ENCODE measurements at places on chromosomes 6 and 20.
A peak's percentile ranks its signal among the peaks of the same experiment; 100 is the strongest.

GRCh38 chr20:57066126-57066900, 200.1 kb downstream of the BMP7 start:
- DNase-seq, result no peak

DNA sequence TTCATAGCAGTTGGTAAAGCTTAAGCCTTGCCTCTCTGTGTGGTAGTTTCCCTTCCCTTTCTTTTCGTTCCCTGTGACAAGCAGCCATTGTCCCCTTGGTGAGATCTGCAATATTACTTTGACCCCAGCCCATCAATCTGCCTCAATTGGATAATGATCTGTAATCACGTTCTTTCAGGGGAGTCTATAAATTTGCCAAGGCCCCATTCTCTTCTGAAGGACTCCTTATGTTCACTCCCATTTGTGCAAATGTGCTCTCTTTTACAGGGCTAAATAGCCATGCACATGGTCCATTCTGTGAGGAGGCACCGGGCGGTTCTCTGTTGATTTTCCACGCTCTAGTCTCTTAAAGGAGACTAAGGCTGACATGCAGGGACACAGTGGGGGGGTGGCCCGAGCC, 660.4 kb upstream of the SLC35B3 start:
- DNase-seq, result no peak

GRCh38 chr6:160028487-160029275, 59.8 kb downstream of the IGF2R start:
- DNase-seq, result no peak

DNA sequence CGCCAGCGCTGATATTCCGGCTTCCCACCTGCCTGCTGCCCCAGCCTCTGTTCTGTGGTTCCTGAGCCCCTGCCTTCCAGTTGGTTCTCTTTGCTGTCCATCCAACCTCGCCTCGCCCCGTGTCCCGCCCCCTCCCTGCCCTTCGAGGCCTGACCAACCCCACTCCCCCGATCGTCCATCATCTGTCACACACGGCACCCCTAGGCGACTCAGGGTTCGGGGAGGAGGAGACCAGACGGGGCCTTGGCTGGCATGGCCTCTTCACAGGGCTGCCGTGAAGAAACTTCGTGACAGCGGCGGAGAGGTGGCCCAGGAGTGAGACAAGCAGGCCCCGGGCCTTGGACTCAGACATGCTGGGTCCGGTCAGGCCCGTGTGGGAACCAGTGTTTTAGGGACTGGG, 226.1 kb downstream of the QKI start:
- DNase-seq, result no peak

DNA sequence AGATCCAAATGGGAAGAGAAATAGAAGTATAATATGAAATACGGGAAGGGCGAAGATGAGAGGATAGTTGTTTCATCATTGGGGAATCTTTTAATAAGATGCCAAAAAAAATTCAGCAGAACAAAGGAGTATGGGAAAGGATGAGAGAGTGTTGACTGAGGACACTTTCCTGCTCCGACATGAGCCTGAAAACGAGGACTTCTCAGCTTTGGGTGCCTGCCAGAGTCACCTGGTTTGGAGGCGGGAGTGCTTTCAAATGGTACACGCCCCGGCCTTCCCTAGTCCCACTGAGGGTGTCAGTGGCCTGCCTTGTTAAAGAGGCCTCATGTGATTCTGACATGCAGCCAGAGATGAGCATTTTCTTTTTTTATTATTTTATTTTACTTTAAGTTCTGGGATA, 250.9 kb downstream of the ANKRD60 start:
- no peak for DNase-seq

- no peak for DNase-seq
These were observed 611.3 kb downstream of the HDGFL1 start for GRCh38 chr6:23180504-23181293.

- peak; percentile 53 for DNase-seq
These were observed 780 bp upstream of the TAF4 start for GRCh38 chr20:62066339-62066982.

DNA sequence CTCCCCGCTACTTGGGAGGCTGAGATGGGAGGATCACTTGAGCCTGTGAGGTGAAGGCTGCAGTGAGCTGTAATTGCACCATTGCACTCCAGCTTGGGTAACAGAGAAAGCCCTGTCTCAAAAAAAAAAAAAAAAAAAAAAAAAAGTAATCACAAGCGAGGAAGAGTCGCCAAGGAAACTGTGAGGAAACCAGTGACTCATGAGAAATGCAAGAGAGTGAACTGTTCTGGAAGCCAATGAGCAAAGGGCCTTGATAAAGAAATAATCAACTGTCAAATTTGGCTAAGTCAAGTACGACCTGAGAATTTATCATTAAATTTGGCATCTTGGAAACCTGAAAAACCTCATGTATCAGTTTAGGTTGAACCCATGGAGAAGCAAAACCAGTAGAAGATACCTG, 16.1 kb upstream of the LAMP5 start:
- DNase-seq, result no peak

DNA sequence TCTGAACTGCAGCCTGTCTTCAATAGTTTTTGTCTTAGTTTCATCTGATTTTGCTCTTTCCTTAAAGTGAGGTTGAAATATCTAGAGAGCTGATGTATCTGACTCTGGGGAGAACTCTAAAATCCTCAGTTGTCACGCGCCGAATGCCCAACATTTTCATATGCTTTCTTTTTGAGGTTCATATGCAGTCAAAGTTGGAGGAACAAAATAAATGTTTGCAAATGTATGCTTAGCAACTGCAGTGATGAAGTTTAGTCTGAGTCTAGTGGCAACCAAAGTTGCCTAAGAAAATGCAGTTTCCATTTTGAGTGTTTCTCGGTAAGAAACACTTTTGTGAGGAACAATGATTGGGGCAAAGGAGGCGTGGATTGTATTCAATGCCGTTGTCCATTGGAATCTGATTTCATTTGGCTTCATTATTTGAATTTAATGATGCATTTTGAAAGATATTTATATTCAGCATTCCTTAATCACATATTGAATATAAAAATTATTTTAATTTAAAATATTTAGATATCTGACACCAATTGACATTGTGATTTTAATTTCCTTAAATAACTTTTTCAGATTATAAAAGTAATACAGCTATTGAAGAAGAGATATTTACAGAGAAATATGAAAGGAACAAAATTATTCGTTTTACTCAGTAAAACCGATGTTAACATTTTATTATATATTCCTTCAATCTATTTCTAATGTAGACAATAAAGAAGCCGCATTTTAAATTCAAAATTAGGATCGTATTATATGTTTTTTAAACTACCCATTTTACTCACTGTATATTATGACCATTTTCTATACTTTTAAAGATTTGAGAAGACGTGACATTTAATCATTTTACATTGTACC, 122.0 kb downstream of the PLEKHG1 start:
- DNase-seq, result no peak

- no peak for DNase-seq
These were observed 8.8 kb downstream of the CDKAL1 start for GRCh38 chr6:20542927-20543602.

GRCh38 chr6:166575205-166575604, 11.3 kb downstream of the RAMACL start:
- DNase-seq, result no peak

DNA sequence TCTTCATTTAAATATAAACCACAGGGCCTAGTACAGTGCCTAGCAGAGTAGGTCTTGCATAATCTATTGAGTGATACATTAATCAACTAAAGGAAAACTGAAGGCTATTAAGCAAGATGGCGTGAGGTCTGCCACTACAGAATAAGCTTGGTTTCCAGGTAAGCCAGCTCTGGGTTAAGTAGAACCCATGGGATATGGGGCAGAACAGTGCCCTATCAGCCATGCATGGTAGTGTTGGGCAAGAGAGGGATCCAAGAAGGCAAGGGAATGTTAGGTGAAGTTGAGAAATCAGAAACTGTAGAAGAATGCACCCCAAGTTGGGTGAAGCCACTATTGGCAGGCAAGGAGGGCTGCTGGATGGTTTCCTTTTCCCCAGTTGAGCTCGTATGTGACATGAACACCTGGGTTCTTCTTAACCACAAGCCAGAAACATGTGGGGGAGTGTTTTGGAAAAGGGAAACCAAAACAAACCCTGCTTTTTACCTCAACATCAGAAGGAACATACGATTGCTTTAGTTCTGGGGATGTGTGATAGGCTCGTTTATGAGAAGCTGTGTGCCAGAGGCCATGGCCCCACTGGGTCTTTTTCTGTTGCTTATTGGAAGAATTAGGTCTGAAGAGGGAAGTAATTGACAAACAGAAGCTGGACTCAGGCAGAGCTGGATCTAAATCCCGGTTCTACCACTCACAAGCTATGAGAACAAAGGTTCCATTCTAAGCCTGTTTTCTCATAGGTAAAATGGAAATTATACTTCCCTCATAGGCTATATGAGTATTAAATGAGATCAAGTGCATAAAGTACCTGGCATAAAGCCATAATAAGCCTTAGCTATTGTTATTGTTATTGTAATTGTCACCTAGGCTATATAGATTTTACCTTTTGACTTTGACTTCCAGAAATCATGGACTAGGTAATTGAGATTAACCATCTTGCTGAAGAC, 33.5 kb downstream of the NEDD9 start:
- DNase-seq, result no peak

DNA sequence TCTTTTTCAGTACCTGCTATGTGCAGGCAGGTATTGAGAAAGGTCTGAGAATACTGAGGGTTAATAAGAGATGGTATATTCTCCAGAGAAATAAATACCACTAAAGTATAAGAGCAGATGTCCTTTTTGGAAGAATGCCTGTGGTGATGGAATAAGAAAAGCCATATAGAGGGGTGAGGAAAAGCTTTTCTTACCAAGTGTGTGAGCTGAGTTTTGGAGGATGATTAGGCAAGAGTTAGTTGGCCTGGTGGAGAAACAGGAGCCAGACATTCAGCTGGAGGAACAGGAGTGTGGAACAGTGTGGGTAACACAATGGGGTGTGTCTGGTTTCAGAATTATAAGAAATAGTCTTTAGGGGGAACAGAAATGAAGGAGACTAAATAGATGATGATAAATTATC, 19.9 kb downstream of the ZNF451 start:
- no peak for DNase-seq

DNA sequence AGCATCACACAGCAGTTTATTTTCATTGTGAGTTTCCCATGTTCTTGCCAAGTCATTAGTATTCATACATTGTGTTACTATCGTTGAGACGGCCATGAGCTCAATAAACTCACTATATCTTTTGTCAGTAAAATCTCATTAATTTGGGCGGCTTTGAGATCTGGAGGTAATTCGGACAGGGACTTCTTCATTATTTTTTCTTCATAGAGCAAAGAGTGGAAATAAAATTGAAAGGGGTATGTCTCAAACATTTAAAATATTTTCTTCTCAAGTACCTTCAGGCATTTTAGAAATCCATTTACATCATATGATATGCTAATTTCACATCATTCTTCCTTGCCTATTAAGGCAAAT, 14.6 kb downstream of the NOX3 start:
- DNase-seq, result no peak

DNA sequence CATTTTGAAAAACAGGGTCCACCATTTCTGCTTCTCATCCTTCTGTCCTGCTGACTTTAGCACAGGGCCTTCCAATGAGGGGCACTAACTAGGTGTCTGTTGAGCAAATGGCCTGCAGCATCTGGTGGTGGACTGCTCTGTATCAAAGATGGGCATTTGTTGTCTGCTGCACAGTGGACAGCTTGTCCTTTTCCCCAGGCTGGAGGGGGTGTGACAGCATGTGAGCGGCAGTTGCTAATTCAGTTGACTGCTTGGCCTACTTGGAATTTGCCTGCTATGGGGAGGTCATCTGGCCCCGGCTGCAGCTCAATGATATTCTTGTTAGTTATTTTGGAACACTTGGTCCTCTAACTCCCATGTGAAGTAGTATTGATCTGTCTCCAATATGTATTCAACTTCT, 93.7 kb downstream of the SH3BGRL2 start:
- DNase-seq, result no peak

DNA sequence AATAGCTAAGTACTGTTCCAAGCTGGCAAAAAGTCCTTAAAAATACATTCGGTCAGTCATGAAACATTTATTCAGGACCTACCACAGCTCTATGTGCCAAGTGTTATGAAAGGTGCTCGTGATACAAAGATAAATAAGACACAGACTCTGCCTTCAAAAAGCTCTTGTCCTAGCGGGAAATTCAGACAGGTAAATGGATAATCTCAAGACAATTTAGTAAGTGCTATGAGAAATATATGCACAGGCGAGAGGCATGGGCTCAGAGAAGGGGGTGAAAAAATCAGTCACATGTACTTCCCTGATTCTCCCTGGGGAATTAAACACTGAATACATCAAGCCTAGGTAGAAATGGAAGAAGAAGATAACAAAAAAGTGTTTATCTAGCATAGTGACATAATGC, 49.8 kb upstream of the HEY2 start:
- no peak for DNase-seq

DNA sequence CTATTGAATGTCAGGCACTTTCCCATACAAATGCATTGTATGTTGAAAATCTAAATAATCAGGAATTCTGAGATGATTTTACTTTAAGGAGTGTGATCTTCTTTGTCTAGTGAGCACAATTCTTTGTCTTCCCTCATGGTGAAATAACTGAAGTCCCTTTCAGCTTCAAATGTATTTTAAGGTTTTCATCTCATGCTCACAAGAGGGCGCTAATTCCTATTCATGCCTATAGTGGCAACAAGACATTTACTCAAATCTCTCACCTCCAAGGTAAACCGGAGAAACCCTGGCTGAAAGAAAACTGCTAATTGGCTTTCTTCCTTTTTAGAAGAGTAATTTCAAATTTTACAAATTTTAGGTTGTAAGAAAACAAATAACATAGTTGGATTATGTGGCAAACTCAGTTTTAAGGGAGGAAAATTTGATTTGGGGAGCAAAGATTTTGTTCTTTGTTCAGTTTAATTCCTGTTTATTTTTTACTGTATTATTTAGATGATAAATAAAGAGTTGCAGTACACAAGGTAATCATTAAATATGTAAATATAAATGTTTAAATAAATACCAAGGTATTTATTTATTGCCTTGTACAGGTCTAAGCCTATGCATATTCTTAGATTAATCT, 69.1 kb downstream of the SLC35F1 start:
- DNase-seq, result peak; percentile 8

DNA sequence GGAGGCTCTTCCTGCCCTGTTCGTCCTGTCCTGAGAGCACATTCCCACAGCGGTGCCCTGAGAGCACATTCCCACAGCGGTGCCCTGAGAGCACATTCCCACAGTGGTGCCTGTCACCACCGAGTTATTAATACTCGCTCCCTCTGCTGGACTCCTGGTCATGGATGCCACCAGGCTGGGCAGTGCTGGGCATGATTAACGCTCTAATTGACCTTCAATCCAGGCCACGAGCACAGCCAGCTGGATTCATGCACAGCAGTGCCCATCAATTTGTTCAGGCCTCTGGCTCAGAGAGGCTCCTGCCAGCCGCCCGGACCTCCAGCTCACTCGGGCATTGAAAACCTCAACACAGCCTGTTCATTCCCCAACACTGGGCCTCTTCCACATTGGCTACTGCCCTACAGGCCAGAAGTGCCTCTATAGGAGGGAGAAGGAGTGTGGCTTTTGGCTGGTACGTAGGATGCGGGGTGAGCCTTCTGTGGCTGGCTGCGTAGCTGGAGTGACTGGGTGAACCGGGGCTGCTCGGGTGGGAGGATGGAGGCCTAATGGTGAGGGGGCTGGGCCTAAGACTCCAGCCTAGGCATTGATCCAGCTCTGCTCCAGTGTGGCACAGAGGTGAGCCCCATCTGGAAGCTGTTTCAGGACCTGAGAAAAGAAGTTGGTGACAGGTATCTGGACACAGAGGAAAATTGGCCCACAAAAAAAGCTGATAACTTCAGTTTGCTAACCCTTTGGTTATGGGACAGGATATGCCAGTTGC, 9.3 kb downstream of the IP6K3 start:
- DNase-seq, result no peak

- DNase-seq, result peak; percentile 28
These were observed 142.4 kb downstream of the LRFN2 start for GRCh38 chr6:40444811-40445210.

GRCh38 chr6:20013066-20013861, 176.1 kb downstream of the ID4 start:
- no peak for DNase-seq

All from NCI-H510A (cell line).